ENCODE measurements at places on chromosomes 5 and 9.

DNA sequence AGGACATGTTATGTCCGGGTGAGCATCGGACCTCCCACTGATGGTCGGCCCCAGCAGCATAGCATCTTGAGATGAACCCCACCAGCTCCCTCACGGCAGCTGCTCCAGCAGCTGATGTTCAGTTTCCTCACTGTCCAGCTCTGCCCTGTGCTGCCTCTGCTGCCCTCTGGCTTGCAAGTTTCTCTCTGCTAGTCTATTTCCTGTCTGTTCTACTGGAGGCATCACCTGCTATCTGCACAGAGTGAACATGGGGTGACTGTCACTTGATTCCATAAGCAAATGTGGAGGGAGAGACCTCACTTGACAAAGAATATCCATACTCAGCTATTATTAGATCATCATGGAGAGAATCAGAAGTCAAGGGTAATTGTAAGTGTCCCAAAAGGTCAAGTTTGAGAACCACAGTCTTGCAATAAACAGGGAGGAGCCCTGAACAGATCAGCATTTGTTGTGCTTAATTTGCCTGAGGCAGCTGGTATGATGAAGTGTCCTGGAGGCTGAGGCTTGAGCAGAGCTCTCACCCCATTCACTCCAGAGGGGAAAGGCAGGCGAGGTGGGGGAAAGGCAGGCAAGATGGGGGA is 702.8 kb downstream of the SEMA5A start:
- DNase-seq = no peak

GRCh38 chr5:119276978-119277377 is 78.8 kb upstream of the TNFAIP8 start:
- no peak for DNase-seq

DNA sequence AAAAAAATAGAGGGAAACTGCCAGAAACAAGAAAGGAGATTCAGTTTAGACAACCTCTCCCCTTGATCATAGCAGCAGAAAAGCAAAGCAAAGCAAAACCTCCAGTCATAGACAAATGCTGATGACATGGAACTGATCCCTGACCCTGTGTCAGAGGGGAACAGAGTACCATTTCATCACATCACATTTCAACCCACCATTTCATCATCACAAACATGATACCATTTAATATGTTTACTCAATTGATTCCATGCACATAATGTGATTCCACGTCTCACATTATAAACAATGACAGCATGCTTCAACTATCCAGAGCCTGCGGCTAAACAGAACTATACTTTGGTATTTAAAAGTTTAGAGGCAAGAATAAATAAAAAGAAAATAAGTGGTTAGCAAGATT is 28.7 kb upstream of the ACOT12 start:
- DNase-seq = no peak

DNA sequence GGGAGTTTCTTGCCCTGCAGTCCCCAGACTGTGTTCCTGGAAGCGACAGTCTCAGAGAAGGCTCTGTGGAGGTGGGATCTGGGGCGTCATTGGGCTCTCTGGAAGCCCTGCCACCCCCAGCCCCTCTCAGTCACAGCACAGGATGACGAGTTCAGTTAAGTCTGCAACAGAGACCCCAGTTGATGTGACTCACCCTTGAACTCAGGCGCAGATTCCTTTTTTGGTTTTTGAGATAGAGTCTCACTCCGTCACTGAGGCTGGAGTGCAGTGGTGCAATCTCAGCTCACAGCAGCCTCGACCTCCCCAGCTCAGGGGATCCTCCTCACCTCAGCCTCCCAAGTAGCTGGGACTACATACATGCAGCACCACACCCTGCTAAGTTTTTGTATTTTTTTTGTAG is 8.3 kb downstream of the HRH2 start:
- DNase-seq = no peak

DNA sequence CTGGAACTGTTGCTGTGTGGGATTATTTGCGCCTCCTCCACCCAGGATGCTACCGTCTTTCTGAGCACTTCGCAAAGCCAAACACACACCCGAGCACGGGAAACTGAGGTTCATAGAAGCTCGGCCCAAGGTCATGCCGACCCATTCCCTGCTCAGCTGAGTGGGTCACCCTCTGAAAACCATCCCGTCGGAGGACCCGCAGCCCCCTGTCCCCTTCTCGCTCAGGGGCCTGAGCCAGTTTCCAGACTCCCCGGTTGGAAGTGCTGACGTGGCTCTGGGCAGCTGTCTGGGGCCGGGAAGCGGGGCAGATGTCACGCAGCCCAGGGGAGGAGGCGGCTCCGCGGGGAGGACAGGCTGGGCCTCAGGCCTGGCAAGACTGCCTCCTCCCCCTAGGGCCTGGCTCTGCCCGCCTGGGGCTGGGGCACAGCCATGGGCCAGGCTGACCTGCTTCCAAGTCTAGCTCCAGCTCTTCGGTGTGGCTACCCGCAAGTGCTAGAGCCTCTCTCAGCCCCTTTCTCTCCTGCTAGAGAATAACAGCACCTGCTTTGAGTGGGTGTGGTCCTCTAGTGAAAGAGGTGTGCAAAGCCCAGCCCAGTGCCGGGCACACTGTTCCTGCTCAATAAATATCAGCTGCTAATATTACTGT is 9.9 kb upstream of the CXXC5 start:
- no peak for DNase-seq

GRCh38 chr5:21810737-21811316 is 1042.3 kb downstream of the CDH12 start:
- DNase-seq = no peak

DNA sequence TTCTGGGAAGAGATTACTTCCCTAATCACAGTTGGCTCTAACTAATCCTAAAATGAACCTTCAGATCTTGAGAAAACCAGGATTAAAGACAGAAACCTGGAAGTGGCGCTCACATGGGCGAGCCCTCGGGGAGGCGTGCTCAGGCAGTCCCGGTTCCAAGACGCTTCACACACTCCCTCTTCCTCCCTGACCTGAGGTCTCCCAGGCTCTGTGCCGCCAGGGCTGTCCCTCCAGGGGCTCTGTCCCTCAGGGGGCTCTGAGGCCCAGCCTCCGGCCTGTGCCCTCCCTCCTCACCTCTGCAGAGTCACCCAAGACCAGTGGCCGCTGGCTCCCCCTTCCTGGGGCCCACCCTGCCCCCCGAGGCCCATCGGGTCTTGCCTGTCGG is 10.2 kb downstream of the SLC9A3 start:
- DNase-seq = no peak

DNA sequence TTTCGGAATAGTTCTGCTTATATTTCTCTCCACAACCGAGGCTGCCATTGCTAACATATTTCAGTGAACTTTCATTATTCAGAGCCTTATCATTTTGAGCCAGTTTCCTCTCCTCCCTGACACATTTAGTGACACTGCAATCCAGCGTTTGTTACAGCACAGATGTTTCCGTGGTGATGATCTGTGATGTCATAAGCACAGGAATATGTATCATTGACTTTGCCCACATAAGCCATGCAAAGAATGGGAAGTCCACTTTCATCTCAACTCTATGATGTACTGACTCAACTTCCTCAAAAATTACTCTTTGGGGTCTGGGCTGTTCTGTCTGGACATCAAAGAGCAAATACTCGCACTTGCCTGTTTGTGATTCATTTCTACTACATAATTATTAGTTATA is 291.8 kb downstream of the EBF1 start:
- no peak for DNase-seq

DNA sequence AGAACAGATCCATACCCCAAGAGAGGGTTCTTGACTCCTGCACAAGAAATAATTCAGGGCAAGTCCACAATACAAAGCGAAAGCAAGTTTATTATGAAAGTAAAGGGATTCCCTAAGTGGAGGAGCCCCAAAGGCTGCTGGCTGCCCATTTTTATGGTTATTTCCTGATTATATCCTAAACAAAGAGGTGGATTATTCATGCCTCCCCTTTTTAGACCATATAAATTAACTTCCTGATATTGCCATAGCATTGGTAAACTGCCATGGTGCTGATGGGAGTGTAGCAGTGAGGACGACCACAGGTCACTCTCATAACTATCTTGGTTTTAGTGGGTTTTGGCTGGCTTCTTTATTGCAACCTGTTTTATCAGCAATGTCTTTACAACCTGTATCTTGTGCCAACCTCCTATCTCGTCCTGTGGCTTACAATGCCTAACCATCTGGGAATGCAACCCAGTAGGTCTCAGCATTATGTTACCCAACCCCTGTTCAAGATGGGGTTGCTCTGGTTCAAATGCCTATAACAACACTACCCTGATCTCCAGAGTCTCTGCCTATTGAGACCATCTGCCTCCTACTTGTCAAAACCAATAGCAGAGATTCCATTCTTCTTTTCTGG is 154.4 kb upstream of the GRAMD2B start:
- no peak for DNase-seq

- no peak for DNase-seq
These were observed 16.7 kb downstream of the IFNB1 start for GRCh38 chr9:21060919-21061561.

DNA sequence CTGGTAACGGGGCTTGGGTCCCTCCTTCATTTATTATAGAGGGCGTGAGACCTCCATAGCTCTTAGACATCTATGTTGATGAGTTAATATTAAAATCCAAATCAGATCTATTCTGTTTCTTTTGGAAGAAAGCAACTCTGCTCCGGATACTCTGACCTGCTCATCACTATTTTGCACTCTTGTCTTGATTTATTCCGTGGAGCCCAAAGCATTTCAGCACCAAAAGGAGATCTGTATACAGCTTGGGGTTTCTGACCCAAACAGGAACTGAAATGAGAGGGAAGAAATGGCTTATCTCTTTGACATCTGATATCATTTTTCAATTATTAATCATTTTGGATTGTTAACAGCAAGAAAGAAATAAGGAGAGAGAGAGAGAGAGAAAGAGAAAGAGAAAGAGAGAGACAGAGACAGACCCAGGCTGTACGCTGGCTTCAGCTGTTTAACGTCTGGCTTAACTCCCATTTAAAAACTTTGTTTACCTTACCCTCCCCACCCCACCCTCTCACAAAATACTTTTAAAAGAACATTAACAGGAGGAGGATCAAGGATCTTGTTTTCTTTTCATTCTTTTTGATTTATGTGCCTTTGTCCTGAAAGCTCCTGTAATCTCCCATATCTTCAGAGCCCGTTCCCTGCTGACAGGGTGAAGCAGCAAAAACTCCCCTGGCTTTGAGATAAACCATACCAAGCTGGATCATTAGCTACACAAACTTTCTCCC is 231.4 kb upstream of the TUT7 start:
- DNase-seq = no peak

DNA sequence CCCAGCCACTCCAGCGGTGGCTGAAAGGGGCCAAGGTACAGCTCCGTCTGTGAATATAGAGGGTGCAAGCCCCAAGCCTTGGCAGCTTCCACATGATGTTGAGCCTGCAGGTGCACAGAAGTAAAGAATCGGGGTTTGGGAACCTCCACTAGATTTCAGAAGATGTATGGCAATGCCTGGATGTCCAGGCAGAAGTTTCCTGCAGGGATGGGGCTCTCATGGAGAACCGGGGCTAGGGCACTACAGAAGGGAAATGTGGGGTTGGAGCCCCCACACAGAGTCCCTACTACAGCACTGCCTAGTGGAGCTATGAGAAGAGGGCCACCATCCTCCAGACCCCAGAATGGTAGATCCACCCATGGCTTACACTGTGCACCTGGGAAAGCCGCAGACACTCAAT is 23.2 kb downstream of the CCDC125 start:
- no peak for DNase-seq

- DNase-seq = no peak
These were observed 120.9 kb downstream of the COL23A1 start for GRCh38 chr5:178469011-178469974.

GRCh38 chr9:86102626-86103025 is 3.3 kb upstream of the GOLM1 start:
- no peak for DNase-seq

DNA sequence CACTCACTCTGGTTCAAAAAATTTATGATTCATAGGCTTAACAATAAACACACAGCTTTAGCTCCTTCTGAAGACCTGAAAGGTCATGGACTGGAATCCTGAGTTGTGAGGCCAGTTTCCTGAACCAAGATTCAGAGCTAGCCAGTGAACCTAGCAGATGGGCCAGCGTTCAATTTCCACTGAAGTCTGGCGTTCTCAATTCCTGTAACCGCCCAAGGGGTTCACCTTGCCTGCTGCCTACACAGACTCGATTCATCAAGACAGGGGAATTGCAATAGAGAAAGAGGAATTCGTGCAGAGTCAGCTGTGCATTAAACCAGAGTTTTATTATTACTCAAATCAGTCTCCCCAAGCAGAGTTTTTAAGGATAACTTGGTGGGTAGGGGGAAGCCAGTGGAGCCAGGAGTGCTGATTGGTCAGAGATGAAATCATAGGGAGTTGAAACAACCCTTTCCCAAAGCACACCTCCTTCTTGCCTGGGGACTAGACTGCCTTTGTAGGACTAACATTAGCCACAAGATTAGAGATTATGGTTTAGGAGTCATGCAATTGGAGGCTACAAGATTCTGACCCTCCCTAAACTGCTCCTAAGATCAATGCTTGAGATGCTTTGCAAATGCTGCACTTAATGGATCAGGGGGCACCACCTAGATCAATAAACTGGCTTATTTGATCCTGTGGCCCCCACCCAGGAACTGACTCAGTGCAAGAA is 117.5 kb upstream of the SHB start:
- DNase-seq = no peak

All from activated CD4-positive, alpha-beta T cell treated with anti-CD3 and anti-CD28 coated beads, Interleukin-2, amount 50 U/mL, for 24 hours (primary cell).